ENCODE measurements at places on chromosomes 6 and 20. TPM values are rescaled to one million over a fixed set of nuclear protein-coding genes. Genes with fewer than 3 reads are reported as not detected.

SCUBE3 gene
- total RNA-seq = not detected

DOK5 gene
- not detected for total RNA-seq

- H3K4me3 ChIP-seq = no peak overlapping the region
- no peaks in the 10 kb centered on the region for H3K27me3 ChIP-seq
- peaks cover 33% of the 10 kb centered on the region for H3K36me3 ChIP-seq
- H3K27ac ChIP-seq = no peak overlapping the region
- peaks cover 3% of the 10 kb centered on the region for H3K4me1 ChIP-seq
- no peak for DNase-seq
These were observed 60.1 kb downstream of the QKI start for GRCh38 chr6:163474581-163474980.

ZNF451 gene
- 56.4 TPM for total RNA-seq

DNA sequence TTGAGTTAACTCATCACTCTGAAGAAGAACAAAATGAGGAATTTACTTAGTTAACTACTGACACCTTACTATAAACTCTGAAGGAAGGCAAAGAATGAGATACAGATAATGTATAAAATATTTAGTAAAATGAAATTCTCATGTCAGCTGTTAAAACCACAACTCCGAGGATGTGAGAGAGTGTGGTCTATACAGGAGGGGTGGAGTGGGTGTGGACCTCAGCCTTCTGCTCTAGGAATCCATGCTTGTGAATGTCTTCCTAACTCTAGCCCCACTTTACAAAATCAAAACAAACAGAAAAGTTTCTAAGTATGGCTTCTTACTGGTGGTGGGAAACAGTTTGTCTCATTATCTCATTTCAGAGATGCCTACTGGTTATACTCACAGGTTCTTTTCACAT is 14.2 kb downstream of the PPP1R14C start:
- peaks cover 29% of the 10 kb centered on the region for H3K4me1 ChIP-seq
- no peaks in the 10 kb centered on the region for H3K36me3 ChIP-seq
- H3K27me3 ChIP-seq = peaks cover 44% of the 10 kb centered on the region

- peak overlapping the region; percentile 67 for H3K27ac ChIP-seq
- H3K4me1 ChIP-seq = peaks cover 58% of the 10 kb centered on the region
- H3K4me3 ChIP-seq = peak overlapping the region; percentile 2
These were observed 304.2 kb upstream of the PRDM1 start for GRCh38 chr6:105781915-105782314.

RGS17 gene
- 0.10 TPM for total RNA-seq

TREML2 gene
- total RNA-seq = 21.5 TPM

- no peak for DNase-seq
- no peaks in the 10 kb centered on the region for H3K4me1 ChIP-seq
- H3K36me3 ChIP-seq = no peaks in the 10 kb centered on the region
- no peak overlapping the region for H3K27ac ChIP-seq
- H3K4me3 ChIP-seq = no peak overlapping the region
These were observed 25.5 kb upstream of the PRL start for GRCh38 chr6:22322103-22323030.

ZBP1 gene
- total RNA-seq = 57.7 TPM

GRCh38 chr20:56710125-56710524 is 81.0 kb downstream of the TFAP2C start:
- no peak for DNase-seq
- H3K4me1 ChIP-seq = no peaks in the 10 kb centered on the region
- no peak overlapping the region for H3K4me3 ChIP-seq
- H3K36me3 ChIP-seq = no peaks in the 10 kb centered on the region

GRCh38 chr6:158441716-158442215 is 118.1 kb upstream of the TMEM181 start:
- no peaks in the 10 kb centered on the region for H3K27me3 ChIP-seq
- DNase-seq = no peak
- H3K36me3 ChIP-seq = no peaks in the 10 kb centered on the region
- H3K27ac ChIP-seq = no peak overlapping the region
- peaks cover 2% of the 10 kb centered on the region for H3K4me1 ChIP-seq

GRCh38 chr6:21166754-21167153 is 426.8 kb upstream of the SOX4 start:
- no peak overlapping the region for H3K27ac ChIP-seq
- no peak for DNase-seq
- H3K4me3 ChIP-seq = no peak overlapping the region
- no peaks in the 10 kb centered on the region for H3K27me3 ChIP-seq

- peaks cover 58% of the 10 kb centered on the region for H3K36me3 ChIP-seq
- H3K27ac ChIP-seq = no peak overlapping the region
- no peaks in the 10 kb centered on the region for H3K27me3 ChIP-seq
- peaks cover 32% of the 10 kb centered on the region for H3K4me1 ChIP-seq
These were observed 15.0 kb downstream of the PREX1 start for GRCh38 chr20:48812600-48813445.

CFAP61 gene
- not detected for total RNA-seq

PBOV1 gene
- total RNA-seq = not detected

- peak overlapping the region; percentile 45 for H3K4me3 ChIP-seq
- peak overlapping the region; percentile 93 for H3K27ac ChIP-seq
- peaks cover 79% of the 10 kb centered on the region for H3K4me1 ChIP-seq
- peaks cover 39% of the 10 kb centered on the region for H3K36me3 ChIP-seq
These were observed 98.9 kb downstream of the IRF4 start for GRCh38 chr6:490251-491037.

- no peak overlapping the region for H3K27ac ChIP-seq
- H3K36me3 ChIP-seq = no peaks in the 10 kb centered on the region
- DNase-seq = no peak
- no peaks in the 10 kb centered on the region for H3K4me1 ChIP-seq
- H3K4me3 ChIP-seq = no peak overlapping the region
These were observed 19.1 kb upstream of the CD93 start for GRCh38 chr20:23105193-23105592.

DNA sequence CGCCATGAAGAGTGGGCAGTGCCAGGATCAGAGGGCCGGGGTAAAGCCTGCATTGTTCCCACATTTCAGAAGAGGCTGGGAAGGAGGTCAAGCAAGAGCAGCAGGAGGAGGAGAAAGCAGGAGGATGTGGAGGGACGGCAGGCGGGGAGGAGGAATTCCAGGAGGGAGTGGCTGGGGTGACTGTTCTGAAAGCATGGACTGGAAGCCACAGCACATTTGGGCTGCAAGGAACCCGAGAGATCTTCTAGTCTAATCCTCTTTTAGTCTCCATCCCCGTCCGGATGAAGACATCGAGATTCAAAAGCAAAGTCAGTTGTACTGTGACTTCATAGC is 76.9 kb downstream of the FAM50B start:
- H3K27ac ChIP-seq = no peak overlapping the region
- no peak for DNase-seq
- no peaks in the 10 kb centered on the region for H3K4me1 ChIP-seq
- H3K4me3 ChIP-seq = no peak overlapping the region

TINAG gene
- not detected for total RNA-seq

GRCh38 chr6:131688286-131688685 is 12.9 kb downstream of the OR2A4 start:
- no peak for DNase-seq
- peaks cover 33% of the 10 kb centered on the region for H3K4me1 ChIP-seq
- no peak overlapping the region for H3K4me3 ChIP-seq

DNA sequence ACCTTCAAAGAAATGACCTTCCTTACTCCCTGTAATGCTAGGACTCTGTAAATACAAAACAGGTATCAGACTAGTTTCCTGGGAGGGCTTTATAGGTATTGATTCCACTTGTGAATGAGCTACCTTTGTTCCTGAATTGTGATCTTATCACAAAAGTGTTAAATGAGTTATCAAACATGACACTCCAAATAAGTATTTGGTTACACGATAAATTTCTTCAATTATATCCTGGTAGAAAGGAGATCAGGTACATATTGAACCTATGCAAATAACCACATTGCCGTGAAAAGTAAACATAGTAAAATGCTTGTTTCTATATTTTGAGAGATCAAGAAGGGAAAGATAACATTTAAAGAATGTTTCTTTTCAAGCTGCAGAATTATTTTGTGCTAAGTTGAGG is 285.3 kb downstream of the HIVEP2 start:
- DNase-seq = no peak
- peaks cover 2% of the 10 kb centered on the region for H3K36me3 ChIP-seq
- H3K27me3 ChIP-seq = no peaks in the 10 kb centered on the region
- H3K4me3 ChIP-seq = no peak overlapping the region

DNA sequence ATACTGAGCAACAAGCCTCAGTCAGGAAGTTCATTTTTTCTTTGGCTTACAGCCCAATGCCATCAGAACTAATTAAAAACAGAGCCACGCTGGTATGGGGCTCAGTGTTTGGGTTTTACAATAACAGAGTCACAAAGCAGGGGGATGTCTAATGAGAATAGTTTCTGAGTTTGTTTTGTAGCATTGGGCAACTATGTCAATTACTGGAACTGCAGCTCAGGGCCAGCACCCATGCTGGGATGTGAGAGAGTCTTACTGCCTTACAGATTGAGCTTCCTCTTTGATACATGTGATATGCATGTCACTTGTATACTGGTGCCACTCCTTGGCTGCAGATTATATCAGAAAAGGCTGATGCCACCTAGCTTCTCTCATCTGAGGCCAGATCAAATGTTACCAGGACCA is 117.6 kb downstream of the TFAP2B start:
- no peaks in the 10 kb centered on the region for H3K27me3 ChIP-seq
- no peak overlapping the region for H3K4me3 ChIP-seq
- no peak for DNase-seq
- no peaks in the 10 kb centered on the region for H3K4me1 ChIP-seq

GRCh38 chr20:53786071-53786444 is 192.4 kb upstream of the ZNF217 start:
- H3K36me3 ChIP-seq = no peaks in the 10 kb centered on the region
- DNase-seq = no peak
- H3K27me3 ChIP-seq = no peaks in the 10 kb centered on the region
- no peak overlapping the region for H3K4me3 ChIP-seq
- H3K27ac ChIP-seq = no peak overlapping the region
- H3K4me1 ChIP-seq = peaks cover 11% of the 10 kb centered on the region

GRCh38 chr20:43844778-43845614 is 69.7 kb upstream of the TOX2 start:
- peaks cover 44% of the 10 kb centered on the region for H3K4me1 ChIP-seq
- H3K36me3 ChIP-seq = no peaks in the 10 kb centered on the region
- H3K27me3 ChIP-seq = peaks cover 21% of the 10 kb centered on the region
- H3K27ac ChIP-seq = no peak overlapping the region
- no peak overlapping the region for H3K4me3 ChIP-seq

GRCh38 chr6:157755032-157755745 is 67.9 kb upstream of the SNX9 start:
- no peaks in the 10 kb centered on the region for H3K36me3 ChIP-seq
- DNase-seq = no peak
- no peak overlapping the region for H3K27ac ChIP-seq
- H3K4me1 ChIP-seq = peaks cover 54% of the 10 kb centered on the region
- H3K4me3 ChIP-seq = no peak overlapping the region

GRCh38 chr6:88561954-88562315 is 395.8 kb upstream of the CNR1 start:
- no peak overlapping the region for H3K4me3 ChIP-seq
- no peaks in the 10 kb centered on the region for H3K4me1 ChIP-seq
- H3K27ac ChIP-seq = no peak overlapping the region
- no peak for DNase-seq
- no peaks in the 10 kb centered on the region for H3K36me3 ChIP-seq

Measured in activated CD4-positive, alpha-beta memory T cell treated with anti-CD3 and anti-CD28 coated beads, Interleukin-2, amount 10 ng/mL, durations not matched to agents 7 days and 5 days (primary cell).